ENCODE measurements at places on chromosomes 12 and 14.

DNA sequence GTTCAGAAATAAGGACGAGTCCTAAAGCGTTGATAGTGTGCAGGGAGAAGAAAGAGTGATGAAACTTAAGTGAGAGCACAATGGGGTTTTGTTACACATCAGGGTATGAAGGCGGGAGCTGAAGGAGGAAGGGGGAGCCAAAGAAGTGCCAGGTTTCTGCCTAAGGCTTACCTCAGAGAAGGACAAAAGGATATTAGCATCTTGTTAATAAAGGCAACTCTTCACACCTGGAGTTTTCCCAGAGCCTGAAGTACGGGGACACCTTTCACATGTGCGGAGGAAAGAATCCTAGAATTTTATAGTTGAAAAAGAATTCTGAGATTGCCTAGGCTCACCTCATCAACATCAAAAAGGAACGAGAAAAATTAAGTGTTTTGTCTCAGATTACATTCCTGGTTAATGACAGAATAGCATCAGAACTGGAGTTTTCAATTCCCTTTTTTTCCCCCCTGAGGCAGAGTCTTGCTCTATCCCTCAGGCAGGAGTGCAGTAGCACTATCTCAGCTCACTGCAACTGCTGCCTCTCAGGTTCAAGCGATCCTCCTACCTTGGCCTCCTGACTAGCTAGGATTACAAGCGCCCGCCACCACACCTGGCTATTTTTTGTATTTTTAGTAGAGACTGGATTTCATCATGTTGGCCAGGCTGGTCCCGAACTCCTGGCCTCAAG lies 2.2 kb upstream of the SAV1 start:
- no peak for DNase-seq

DNA sequence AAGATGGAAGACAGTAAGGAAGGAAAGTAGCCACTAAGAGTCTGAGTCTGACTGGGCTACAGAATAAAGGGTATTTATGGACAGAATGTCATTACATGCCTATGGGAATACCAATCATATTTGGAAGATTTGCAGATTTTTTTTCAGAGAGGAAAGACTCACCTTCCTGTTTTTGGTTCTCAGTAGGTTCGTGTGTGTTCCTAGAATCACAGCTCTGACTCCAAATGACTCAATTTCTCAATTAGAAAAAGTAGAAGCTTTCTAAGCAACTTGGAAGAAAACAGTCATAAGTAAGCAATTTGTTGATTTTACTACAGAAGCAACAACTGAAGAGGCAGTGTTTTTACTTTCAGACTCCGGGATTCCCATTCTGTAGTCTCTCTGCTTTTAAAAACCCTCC lies 15.4 kb upstream of the PAPLN start:
- DNase-seq, result no peak

DNA sequence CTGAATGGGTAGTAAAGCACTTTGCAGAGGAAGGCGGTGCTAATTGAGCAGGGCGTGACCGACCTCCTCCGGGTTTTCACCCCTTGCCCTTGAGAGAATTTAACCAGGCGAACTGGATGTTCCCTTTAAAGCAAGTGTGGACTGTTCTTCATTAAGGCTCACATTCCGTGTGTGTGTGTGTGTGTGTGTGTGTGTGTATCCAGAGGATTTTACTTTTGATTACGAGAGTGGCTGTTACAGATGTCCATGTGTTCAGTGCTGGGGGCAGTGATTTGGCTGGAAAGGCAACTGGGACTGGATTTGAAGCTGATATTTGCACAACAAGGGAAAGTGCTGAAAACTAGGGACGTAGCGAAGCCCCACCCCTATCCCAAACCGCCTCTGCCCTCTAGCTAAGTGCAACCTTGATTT lies 2.2 kb downstream of the TMEM132C start:
- DNase-seq, result no peak

GRCh38 chr14:52551696-52552062 lies 626 bp downstream of the TXNDC16 start:
- DNase-seq, result no peak

- no peak for DNase-seq
These were observed 71.6 kb downstream of the ZNF641 start for GRCh38 chr12:48279101-48279500.

DNA sequence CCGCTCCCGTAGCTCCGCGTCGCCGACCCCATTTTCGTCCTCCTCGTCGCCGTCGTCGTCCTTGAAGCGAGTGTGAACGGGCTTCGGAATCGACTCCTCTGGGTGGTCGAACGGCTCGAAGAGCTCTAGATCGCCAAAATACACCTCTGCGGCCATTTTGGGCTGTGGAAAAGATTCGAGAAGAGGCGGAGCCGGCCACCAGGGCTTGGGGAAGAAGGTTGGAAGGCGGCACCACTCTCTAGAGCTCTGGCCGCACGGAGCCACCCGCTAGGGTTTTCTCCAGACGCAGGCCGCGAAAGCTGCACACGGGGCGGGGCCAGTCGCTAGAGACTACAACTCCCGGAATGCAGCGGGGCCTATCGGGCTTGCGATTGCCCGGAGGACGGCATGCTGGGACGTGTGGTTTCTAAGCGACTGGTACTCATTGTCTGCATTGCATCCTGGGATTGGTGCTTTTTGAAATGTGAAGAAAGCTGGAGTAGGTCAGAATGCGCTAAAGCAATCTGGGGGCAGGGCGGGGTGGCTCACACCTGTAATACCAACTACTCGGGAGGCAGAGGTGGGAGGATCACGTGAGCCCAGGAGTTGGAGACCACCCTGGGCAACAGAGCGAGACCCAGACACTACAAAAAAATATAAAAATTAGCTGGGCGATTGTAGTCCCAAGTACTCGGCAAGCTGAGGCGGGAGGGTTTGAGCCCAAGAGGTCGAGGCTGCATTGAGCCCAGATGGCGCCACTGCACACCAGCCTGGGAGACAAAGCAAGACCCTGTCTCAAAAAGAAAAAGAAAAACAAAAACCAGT lies at the start of gene ZCCHC8:
Gene ZCCHC8 (minus strand): TSS at position 248 of the 804 bp plus-strand sequence. CDS start 92 bp downstream, at position 156.
- DNase-seq, result peak; percentile 95

GRCh38 chr12:115062741-115063140 lies 378.8 kb upstream of the TBX3 start:
- no peak for DNase-seq

DNA sequence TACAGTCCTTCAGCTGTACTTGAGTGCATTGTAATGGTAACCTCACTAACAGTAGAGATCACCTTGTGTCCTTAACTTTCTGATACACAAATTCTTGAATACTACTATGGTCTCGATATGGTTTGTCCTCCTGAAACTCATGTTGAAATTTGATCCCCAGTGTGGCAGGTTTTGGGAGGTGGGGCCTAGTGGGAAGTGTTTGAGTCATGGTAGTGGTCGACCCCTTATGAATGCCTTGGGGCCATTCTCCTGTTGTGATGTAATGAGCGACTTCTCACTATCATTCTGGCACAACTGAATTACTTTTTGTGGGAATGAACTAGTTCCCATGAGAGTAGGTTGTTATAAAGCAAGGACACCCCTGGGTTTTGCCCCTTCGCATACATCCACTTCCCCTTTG lies 52.3 kb downstream of the IPO8 start:
- DNase-seq, result no peak

- DNase-seq, result no peak
These were observed 10.2 kb downstream of the SLC48A1 start for GRCh38 chr12:47783024-47783755.
